ENCODE measurements at places on chromosomes 11 and 22. TPM values are rescaled to one million over a fixed set of nuclear protein-coding genes. Genes with fewer than 3 reads are reported as not detected.
A peak's percentile ranks its signal among the peaks of the same experiment; 100 is the strongest.

DNA sequence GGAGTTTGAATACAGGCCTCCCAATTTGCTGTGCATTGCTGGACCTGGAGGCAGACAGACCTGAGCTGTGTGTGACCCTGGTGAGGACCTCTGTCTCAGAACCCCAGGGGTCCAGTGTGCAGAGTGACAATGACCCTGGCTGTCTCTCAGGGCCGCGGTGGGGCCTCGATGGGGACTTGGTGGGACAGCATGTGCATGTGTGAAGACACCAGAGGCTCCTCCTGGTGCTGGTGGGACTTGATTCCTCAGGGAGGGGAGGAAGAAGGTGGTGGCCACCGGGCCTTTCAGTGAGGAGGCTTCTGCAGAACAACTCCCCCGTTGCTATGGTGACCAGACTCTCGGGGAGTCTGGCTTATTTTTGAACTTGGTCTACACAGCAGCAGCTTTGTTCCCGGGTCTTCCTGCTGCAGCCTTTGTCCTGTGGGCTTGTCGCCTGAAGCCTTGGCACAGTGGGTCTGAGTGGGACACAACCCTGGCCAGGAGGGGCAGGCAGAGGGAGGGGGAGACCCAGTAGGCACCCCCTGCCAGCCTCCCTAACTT, 35.3 kb downstream of the MCM5 start:
- DNase-seq = no peak

The SYCE3 gene
- total RNA-seq = not detected

GRCh38 chr11:92907671-92908070, 61.8 kb upstream of the MTNR1B start:
- no peak for DNase-seq

GRCh38 chr11:6607190-6607795, 3.7 kb downstream of the ILK start:
- peak; percentile 2 for DNase-seq

GRCh38 chr11:121844016-121844415, 272.0 kb downstream of the BLID start:
- DNase-seq = no peak

DNA sequence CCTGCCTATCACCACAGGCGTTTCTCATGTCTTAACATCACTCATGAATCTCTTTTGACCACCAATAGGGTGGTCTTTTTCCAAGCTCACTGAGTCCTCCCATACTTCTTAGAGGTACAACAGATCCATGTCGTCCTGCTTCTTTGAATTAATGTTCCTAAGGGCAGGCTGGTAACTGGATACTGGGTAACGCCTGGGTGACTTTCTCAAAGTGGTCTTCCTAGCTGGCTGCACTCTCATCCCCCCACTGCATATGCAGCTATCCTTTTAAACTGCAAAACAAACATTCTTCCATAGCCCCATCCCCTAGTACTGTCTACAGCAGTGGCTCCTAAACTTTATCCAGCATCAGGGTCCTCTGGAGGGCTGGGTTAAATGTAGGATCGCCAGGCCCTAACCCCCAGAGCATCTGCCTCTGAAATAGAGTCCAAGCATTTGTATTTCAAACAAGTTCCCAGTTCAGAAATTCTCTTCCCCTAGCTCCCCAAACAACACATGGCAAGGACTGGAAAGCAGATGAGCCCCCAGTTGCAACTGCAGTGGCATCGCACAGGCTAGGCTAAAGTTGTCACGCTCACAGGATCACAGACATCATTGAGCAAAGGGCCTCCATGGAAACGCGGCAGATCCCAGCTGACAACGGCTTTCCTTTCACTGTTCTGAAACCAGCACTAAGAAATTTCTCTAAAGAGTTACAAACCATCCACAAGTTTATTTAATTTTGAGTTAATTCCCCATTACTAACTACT, 204.9 kb downstream of the LARGE1 start:
- DNase-seq = no peak

- DNase-seq = no peak
These were observed 14.1 kb downstream of the MS4A1 start for GRCh38 chr11:60469723-60470122.

The KDELR3 gene
- total RNA-seq = 5.1 TPM

DNA sequence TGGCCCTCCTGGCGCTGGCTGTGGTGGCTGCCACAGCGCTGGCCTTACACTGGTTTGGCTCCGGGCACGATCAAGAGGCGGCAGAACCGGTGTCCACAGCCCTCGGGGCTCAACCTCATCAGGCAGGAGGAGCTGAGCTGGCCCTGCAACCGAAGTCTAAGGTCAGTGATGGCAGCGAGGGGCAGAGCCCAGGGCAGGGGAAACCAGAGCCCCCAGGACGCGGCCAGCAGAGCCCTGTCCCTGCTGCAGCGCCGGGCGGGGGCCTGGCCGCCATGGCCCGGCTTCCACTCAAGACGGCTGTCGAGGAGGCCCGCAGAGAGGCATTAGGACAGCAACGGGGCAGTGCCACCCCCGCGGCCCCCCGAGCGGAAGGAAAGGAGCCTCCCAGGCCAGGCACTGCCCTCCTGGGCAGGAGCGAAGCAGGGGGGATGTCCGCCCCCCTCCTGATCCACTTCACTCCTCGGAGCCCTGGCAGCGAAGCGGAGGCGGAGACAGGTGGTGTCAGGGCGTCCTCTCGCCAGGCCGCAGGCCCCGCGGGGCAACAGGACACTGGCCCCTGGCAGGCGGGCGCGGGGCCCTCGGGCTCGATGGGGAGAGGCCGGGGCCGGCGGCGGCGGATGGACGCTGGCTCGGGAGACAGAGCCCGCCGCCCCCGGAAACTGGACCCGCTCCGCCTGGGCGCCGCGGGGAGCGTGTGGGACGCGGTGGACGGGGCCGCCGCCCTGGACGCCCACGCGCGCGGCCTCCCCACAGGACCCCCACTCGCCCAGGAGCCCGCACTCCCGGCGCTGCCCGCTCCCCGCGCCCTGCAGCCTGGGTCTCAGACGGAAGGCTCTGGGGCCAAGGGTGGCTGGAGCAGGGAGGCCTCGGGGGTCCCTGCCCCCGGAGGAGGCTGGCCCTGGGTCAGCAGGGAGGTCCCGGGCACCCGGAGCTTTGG, 895 bp downstream of the KLHDC7B start:
- no peak for DNase-seq

DNA sequence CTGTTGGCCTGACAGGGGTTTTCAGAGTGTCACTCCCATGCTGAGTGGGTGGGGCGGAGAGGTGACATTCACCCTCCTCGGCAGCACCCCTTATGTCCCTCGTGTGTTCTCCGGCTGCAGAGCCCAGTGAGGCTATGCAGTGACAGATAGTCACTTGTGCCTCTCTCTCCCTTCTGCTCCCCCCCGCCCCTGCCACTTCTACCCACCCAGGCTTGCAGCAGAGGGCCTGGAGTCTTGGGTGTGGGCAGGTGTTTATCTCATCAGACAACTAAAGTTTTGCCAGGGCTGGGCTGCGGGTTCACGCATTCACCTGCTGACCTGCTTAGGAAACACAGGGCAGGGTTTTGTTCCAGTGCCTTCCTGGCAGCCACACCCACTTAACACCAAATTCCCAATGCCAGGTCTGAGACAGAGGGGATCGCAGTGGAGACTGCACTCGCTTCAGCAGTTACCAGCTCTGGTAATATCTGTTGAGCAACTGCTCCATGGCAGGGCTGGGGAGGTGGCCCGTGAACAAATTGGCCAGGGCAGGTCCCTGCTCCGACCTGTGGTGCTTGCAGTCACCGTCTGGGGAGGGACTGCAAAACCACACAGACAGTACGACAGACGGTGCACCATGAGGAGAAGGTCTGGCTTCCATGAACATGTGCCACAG, 50.5 kb upstream of the ADA2 start:
- no peak for DNase-seq

The SAA4 gene
- 0.84 TPM for total RNA-seq

DNA sequence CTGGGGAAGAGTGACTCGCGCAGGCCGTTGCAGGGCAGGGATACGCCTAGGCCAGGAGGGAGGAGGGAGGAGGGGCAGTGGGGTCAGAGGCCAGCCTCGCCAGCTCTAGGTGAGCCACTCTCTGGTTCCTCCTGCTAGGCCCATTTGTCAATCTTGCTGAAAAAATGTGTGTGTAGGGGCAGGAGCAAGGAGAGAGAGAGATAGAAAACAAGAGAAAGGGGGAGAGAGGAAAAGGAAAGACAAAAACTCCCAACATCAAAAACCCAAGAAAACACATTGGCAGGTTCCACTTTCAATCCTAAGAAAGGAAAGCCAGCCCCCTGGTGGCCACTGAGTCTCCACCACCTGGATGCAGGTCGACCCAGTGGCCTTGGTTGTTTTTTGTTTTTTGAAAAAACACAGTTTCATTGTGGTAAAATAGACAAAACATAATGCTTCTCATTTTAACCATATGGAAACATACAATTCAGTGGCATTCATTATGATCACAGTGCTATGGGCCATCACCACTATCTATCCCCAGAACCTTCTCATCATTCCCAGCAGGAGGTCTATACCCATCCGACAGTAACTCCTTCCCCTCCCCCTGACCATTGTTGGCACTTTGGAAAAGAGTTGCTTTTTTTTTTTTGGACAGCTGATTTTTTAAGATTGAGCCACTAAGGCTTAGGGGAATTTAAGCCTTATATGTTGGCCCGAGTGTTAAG, 10.9 kb downstream of the OMP start:
- DNase-seq = no peak

- DNase-seq = no peak
These were observed 160.3 kb upstream of the PDGFD start for GRCh38 chr11:104324276-104324675.

- no peak for DNase-seq
These were observed 24.4 kb downstream of the SREBF2 start for GRCh38 chr22:41857155-41857859.

The GRM5 gene
- not detected for total RNA-seq

The GVQW3 gene
- total RNA-seq = 0.98 TPM
